CD4-positive, alpha-beta T cell treated with Interleukin-17A for 1 hour (primary cell): ENCODE measurements at places on chromosomes 1 and 21.

DNA sequence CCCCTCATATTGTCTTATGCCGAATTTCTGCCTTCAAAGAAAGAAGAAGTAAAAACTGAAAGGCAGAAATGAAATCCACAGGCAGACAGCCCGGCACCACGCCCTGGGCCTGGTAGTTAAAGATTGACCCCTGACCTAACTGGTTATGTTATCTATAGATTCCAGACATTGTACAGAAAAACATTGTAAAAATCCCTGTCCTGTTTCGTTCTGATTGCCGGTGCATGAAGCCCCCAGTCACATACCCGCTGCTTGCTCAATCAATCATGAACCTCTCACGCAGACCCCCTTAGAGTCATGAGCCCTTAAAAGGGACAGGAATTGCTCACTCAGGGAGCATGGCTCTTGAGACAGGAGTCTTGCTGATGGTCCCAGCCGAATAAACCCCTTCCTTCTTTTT lies 49.3 kb downstream of the JMJD4 start:
- no peak for DNase-seq

- no peak for DNase-seq
Measured at GRCh38 chr1:1320666-1321448, 3.6 kb downstream of the INTS11 start.

- DNase-seq, result no peak
Measured at GRCh38 chr1:64117492-64117891, 85.9 kb upstream of the UBE2U start.

DNA sequence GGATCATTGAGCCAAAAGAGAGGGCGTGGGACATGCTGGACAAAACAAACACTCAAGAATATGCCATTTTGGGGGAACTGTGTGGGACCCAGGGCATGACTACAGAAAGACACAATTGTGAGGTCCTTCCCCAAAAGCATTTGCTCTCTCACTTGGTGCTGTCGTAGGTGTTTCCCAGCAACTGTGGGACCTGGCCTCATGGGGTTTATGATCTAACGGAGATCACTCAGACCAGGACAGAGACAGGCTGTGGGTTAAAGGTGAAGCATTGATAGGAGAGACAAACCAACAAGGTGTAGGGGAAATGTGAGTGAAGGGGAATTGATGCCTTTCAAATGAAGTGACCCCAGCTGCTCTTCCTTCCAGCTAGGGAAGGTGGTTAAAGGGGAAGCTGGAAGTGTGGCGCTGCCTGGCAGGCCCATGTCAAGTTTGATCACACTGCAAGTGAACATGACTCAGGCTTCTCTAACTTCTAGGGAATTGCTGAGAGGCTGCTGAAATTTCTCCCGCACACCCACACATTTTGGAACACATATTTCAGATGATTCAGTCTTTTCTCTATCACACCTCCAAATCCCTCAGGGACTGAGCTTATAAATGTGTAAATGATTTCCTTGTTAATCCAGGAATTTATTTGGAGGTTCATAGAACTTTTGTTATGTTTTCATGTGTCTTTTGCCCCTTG lies 30.2 kb downstream of the TRAF5 start:
- DNase-seq, result no peak

GRCh38 chr1:25134307-25134706 lies 98.0 kb downstream of the SYF2 start:
- DNase-seq, result no peak

- DNase-seq, result no peak
Measured at GRCh38 chr1:154846565-154847442, 23.3 kb downstream of the KCNN3 start.

DNA sequence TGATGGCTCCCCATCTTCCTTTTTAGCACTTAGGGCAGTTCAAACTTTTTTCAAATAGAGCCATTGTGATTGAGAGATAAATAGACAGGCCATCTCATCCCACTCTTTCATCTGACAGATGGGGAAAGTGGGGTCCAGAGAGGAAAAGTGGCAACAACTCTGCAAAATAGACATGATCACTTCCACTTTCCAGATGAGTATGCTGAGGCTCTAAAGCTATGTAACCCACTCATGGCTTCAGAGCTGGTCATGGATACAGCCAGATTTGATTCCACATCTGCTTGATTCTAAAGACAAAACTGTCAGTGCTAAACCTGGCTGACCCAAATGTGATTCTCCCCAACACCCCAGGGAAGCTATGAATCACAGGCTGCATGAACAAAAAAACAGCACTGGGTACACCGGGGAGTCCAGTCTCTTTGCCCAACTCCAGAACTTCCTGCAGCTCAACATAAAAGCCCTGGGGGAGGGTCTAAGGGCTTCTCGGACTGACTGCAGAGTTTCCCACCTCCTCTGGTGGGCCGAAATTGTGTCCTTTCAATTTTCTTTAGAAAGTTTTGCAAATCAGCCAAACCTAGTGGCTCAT lies 59.3 kb downstream of the PLPP3 start:
- no peak for DNase-seq

DNA sequence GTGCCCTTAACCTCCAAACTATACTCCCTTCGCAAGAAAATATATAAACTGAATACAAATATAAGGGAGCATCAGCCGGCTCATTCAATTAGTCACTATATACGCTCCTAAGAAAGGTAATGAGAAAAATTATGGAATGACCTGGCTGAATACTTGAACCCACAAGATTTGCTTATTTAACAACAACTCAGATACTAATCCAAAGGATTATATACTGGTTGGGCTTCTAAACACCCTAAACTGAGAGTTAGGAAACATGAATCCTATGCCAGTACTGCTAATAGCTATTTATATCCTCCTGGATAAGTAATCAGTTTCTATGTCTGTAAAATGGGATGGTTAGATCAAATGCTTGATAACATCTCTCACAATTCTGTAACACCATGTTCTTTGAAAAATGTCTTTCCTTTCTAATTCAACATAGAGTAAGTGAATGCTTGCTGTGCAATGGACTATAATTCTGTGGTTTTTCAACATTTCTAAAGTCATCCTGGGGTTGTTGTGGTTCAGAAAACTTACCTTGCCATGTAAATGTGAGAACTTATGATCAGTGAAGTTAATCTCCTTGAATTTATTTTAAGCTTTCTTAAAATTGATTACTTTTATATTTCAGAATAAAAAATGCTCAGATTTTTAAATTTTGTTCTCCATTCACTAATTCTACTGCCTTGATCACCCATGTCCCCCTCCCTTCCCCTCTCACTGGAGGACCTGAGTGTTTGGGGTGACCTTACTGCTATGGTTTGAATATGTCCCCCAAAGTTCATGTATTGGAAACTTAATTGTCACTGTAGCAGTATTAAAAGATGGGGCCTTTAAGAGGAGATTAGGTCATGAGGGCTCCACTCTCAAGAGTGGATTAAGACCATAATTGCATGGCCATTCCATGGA lies 14.5 kb downstream of the DUSP10 start:
- no peak for DNase-seq

DNA sequence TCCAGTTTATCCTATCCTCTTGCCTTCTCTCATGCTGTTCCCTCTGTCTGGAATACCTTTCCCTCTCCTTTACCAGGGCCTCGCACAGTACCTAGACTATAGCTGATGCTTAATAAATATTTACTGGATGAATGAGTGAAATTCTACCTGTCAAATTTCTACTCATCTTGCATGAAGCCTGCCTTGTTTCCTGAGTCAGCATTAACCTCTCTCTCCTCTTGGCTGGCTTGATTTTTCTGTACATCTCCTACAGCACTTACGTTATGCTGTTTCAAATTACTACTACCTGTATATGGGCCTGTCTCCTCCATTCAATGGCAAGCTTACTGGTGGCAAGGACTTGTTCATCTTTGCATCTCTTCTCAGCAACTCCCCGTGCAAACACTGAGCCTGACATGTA lies 130.8 kb downstream of the CAPN8 start:
- no peak for DNase-seq

GRCh38 chr1:84365225-84366221 lies 32.8 kb upstream of the DNASE2B start:
- peak; percentile 6 for DNase-seq

DNA sequence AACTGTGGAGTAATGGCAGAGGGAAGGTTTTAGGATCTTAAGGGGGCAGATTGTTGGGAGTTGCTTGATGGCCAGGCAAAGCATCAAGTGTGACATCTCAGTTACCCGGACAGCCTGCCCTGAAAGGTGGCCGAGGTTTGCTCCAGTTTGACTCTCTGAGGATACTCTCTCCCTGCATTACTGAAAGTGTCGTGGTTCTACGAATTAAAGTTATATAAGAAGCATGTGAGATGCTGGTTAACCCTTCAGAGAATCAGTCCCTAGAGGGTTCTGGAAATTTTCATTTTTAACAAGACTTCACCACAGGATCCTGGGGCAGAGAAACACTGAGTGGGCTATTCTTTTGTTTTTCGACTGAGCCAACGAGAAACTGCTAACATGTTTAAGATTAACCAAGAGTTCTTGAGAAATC lies 689 bp upstream of the ZNF644 start:
- DNase-seq, result no peak

DNA sequence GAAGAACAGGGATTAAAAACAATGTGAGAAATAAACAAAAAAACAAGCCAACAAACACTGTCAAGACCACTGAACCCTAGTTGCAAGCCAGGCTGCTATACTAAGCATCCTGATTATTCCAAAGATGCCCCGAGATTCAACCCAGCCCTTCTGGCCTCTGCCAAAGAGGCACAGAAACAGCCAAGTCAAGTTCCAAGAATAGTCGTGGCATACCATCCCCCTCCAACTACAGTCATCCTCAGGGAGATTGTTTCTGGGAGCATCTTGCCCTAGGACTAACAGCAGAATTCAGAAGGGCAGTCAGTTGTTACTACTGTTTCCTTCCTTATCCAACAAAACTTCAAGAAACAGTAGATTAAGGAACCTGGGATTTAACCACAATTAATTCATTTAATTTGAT lies 52.3 kb downstream of the ABL2 start:
- no peak for DNase-seq

GRCh38 chr21:35406635-35407034 lies 357.5 kb upstream of the RUNX1 start:
- DNase-seq, result no peak

- no peak for DNase-seq
Measured at GRCh38 chr1:182910143-182910542, 42.8 kb downstream of the SHCBP1L start.

DNA sequence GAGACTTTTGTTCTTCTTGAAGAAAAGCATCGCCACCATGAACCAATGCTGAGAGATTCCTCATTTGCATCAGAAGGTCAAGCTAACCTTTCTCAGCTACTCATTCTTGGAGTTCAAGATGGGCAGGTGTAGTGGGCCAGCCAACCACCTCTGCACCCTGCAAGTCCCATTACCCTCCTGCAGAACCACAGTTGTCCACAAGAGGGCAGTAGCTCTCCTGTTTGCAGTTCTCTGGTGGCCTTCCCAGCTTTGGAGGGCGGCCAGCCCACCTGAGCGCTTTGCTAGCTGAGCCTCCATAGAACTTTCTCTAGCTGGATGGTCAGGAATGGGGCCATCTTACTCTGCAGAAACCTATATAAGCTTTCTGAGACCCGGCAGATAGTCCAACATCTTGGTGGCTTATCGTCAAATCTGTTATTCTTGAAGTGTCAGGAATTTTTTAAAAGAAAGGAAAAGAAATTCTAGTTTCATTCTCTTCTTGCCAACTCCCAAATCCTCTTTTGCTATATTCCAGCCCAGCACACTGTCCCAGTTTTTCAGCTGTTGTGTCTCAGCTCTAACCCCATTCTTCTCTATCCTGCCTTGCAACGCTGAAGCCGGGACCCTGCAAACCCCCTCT lies 11.0 kb upstream of the LMX1A start:
- DNase-seq, result peak; percentile 73

DNA sequence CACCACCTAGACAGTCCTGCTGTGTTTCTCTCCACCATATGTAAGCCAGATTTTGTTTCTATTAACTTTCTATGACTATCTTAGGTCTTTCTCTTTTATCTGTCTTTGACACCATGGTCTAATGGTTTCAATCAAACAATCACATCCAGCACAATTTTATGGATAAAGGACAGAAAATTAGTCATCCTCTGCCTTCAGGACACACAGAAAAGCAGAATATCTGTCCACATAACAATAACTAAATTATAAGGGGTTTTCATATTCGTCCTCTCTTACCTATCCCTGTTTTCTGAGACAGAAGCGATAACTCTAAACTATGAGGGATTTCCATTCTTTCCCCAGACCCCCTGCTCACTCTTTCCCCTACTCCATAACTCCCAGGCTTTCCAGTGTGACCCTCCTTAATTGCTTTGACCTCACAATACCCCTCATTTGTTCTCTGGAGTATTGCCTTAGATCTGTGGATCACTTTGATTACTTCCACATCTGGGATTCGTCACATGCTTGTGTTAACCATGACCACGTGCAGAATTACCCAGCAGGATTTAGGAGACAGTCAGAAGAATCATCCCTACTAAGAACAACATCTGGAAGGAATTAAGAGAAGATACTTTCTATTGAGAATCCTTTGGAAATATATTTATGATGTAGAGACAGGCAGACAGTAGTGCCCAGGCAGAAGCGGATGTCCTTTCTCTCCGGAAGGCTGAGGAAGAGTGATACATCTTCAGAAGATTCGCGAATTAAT lies 108.2 kb upstream of the GREM2 start:
- no peak for DNase-seq

DNA sequence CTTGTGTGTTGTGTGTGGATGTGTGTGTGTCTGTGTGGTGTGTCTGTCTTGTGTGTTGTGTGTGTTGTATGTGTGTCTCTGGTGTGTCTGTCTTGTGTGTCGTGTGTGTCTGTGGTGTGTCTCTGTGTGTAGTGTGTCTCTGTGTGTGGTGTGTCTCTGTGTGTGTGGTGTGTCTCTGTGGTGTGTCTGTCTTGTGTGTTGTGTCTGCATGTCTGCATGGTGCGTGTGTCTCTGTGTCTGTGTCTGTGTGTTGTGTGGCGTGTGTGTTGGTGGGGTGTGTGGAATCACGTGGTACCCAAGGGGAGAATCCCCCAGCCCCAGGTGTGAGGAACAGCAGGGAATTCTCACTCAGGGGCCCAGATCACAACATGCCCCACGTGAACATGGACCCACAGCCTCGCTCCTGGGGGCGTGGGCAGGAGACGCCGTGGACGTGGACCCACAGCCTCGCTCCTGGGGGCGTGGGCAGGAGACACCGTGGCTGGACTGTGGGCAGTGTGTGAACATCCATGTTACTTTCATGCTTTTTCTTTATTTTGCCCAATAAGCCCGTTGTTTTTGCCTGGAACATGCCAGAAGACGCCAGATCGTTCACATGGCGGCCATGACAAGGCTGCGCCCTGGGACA lies 67.8 kb downstream of the SLC19A1 start:
- no peak for DNase-seq

DNA sequence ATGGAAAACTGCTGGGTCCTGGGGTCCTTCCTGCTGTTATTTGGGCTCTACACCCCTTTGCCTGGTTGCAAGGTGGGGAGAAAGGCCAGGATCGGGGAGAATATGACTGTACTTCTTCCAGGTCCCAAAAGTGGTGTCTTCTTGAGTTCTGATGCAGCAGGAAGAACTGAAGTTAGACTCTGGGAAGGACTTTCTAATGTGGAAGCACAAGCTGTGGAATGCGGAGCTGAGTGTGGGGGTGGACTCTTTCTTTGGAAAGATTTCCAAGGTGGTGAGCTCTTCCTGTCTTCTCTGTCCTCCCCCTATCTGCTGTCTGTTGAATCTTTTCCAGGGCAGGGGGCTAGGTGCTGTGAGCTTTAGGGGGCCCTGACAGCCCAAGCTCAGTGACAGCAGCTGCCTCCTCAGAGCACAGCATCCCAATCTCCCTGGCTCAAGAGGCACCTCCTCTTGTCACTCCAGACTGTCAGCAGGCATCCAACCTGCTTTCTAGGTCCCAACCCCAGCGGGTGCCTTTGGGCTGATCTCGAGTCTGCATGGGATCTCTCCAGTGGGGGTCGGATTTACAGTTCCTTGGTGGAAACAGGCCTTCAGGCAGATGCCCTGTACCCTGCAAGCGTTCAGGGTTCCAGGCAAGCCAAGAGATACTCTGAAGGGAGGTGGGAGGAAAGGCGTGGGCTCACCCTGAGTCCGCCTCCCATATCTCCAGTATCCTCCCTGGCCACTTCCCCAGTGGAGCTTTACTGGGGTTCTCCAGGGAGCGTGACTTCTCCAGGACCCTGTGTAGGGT lies 23.2 kb downstream of the ADORA1 start:
- DNase-seq, result no peak
